ENCODE measurements at places on chromosomes 13 and 19. TPM values are rescaled to one million over a fixed set of nuclear protein-coding genes. Genes with fewer than 3 reads are reported as not detected.

The ZNF235 gene
- polyA plus RNA-seq: 2.0 TPM

The ZNF573 gene
- polyA plus RNA-seq: 6.3 TPM

The CNFN gene
- 54.3 TPM for polyA plus RNA-seq

The SYNE4 gene
- polyA plus RNA-seq: 29.1 TPM

The OR7D2 gene
- polyA plus RNA-seq: 0.06 TPM

The MBD3L2B gene
- not detected for polyA plus RNA-seq

The KISS1R gene
- polyA plus RNA-seq: 5.1 TPM

The IGFL2 gene
- not detected for polyA plus RNA-seq

The KCNRG gene
- polyA plus RNA-seq: 0.71 TPM

The PLD3 gene
- polyA plus RNA-seq: 543 TPM

The CARM1 gene
- polyA plus RNA-seq: 270 TPM

The OR7A17 gene
- polyA plus RNA-seq: not detected
